ENCODE measurements at places on chromosomes 16 and 17.

DNA sequence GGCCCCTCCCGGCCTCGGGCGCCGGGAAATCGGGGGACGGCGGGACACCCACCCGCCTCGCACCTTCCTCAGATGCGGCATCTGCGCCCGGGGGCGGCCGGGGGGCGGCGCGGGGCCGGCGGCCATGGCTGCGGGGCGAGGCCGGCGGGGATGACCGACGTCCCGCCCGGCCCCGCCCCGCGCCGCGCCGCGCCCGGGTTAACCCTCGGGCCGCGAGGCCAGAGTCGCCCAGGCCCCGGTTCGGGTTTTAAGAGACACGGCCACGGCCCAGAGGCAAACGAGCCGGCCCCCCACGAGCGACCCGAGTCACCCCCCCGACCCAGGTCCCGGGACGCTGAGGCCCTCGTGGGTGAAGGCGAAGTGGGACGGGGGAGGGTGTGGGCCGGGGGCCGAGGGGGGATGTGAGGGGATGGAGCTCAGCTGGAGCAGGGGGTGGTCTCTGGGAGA, at the start of gene RGS11:
Gene RGS11 (minus strand): TSS at position 159 of the 447 bp plus-strand sequence. CDS start 33 bp downstream, at position 126.
- DNase-seq, result no peak

DNA sequence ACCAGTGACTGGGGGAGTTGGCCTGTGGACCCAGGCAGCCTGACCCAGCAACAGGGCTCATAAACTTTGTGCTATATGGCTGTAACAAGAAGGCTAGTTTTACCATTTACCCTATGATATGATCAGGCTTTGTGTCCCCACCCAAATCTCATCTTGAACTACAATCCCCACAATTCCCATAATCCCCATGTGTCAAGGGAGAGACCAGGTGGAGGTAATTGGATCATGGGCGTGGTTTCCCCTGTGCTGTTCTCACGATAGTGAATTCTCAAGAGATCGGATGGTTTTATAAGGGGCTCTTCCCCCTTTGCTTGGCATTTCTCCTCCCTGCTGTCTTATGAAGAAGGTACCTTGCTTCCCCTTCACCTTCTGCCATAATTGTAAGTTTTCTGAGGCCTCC, 111.2 kb upstream of the NLRP1 start:
- peak; percentile 33 for DNase-seq

- DNase-seq, result no peak
These were observed 40.4 kb downstream of the FBXL20 start for GRCh38 chr17:39361064-39361463.

- DNase-seq, result no peak
These were observed 108.2 kb downstream of the BRIP1 start for GRCh38 chr17:61755078-61755477.

- DNase-seq, result no peak
These were observed 9.9 kb downstream of the CCDC182 start for GRCh38 chr17:57735230-57735629.

- no peak for DNase-seq
These were observed 40.4 kb downstream of the UBE2G1 start for GRCh38 chr17:4326112-4326511.

DNA sequence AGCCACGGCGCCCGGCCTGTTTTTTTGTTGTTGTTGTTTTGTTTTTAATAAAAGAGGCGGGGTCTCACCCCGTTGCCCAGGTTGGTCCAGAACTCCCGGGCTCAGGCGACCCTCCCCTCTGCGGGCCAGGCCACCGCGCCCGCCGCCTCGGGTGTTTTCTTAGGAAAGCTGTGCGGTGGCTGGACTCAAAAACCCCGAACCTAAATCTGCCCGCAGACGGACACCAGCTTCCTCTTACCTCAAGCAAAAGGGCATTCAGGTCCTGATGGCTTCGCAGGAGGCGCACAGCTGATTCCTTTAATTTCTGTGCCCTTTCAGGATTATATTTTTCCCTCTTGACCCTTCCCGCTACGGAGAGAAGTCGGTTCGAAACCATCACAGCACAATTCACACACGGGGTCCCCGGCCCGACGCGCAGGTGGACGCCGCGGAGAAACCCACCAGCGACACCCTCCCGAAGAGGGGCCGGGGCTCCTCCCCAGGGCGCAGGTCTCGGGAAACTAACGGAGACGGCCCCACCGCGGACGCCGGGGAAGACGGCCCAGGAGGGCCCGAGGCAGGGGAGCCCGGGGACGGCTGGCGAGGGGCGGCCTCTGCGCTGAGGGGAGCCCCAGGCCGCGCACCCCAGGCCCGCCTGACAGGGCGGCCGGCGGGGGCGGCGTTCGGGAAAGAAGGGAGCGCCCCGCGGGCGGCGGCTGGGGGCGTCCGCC, 653 bp downstream of the FANCA start:
- no peak for DNase-seq

GRCh38 chr16:69195369-69196029, 8.5 kb downstream of the SNTB2 start:
- no peak for DNase-seq

DNA sequence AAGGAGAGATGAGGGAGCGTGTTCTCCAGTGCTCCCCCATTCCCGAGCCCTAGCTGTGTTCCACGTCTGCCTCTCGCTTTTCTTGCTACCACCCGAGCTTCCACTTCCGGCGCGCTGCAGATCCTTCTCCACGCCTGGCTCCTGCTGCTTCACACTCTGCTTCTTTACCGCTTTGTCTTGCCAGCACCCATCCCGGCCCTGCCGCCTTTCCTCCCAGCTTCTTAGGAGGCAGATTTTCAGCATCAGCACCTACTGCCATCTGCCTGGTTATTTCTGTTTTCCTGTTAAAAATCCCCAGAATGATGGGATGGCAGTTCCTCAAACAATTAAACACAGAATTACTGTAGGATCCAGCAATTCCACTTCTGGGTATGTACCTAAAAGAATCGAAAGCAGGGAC, 64.7 kb downstream of the ELAC2 start:
- DNase-seq, result no peak

Data from NCI-H187 treated with DMSO at 0.1 percent for 48 hours (cell line).